Stimulated activated naive CD8-positive, alpha-beta T cell treated with anti-CD3 and anti-CD28 coated beads, Interleukin-15, amount 100 ng/mL, for 72 hours (primary cell): ENCODE measurements at places on chromosomes 5 and 9.
A peak's percentile ranks its signal among the peaks of the same experiment; 100 is the strongest.

DNA sequence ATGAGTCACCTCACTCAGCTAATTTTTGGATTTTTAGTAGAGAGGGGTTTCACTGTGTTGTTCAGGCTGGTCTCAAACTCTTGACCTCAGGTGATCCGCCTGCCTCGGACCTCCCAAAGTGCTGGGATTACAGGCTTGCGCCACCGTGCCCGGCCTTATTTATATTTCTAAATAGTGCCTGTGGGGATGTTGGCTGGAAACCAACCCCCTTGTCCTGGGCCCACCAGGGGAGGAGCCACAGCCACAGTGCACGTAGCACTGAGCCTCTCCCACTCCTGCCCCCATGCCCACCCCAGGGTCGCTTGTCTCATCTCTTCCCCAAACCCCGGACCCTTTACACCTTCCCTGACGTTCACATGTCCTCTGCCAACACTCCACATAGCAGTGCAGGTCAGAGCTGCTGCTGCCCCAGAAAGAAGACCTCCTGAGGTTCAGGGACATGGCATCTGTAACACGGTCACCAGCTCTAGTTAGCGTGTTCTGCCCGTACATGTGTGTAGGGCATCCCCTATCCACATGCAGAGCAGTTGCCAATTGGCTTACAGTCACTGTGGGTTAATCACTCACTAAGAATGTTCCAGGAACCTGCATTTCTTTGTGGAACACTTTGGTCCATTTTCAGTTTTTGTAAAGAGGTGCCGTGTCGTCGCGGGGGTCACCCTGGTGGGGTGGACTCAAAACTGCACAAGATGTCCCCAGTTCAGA is 10.2 kb upstream of the MRPS2 start:
- DNase-seq: no peak

GRCh38 chr9:6399071-6399470 is 13.9 kb upstream of the UHRF2 start:
- DNase-seq: no peak

- DNase-seq: no peak
These were observed 104.4 kb downstream of the DENND1A start for GRCh38 chr9:123825342-123826060.

- peak; percentile 72 for DNase-seq
These were observed at the start of gene MCIDAS for GRCh38 chr5:55226934-55227663. Gene MCIDAS (minus strand): TSS chr5:55227315. CDS start chr5:55227138, 177 bp downstream.

- DNase-seq: no peak
These were observed 11.4 kb downstream of the YTHDC2 start for GRCh38 chr5:113524927-113525326.

- DNase-seq: no peak
These were observed 205.6 kb upstream of the GDNF start for GRCh38 chr5:38045446-38045845.

DNA sequence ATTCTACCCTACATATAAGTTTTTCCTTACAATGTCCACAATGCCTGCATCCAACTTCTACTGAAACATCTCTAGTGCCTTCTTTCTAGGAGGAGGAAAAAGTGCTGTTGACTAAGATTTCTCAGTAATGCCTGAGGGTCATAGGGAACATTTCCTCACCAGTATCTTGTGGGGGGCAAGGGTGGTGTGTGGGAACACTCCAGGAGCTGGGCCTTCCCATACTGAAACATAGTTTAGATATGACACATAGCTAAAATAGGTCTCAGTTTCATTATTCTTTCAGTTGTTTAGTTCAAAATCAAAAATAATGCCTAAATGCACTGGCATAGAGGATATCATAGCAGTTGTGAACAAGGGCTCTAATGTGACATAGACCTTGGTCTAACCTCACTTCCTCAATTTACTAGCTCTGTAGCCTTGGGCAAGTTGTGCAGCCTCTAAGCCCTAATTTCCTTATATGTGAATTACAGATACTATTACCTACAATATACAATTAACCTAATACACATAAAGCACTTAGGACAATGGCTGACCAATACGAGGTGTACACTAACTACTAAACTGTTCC is 66.1 kb downstream of the HAPLN1 start:
- DNase-seq: no peak

- DNase-seq: no peak
These were observed 17.8 kb downstream of the GNG10 start for GRCh38 chr9:111679199-111679598.

DNA sequence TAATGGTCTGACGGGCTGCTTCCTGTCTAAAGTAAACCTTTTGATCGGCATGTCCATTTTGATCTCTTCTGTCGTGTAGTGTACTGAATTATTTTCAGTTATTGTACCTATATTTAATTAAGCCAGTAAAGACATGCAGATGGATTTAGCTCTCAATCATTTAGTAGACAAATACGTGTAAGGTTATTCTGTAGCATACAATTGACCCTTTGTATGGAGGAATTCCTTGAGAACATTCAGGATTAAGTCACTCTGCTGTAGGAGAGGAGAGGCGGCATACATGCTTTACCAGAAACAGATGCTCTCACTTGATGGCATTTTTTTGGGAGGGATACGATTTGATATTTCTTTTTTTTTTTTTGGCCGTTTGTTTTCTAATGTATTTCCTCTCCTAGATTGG is 141.0 kb downstream of the PBX3 start:
- no peak for DNase-seq

DNA sequence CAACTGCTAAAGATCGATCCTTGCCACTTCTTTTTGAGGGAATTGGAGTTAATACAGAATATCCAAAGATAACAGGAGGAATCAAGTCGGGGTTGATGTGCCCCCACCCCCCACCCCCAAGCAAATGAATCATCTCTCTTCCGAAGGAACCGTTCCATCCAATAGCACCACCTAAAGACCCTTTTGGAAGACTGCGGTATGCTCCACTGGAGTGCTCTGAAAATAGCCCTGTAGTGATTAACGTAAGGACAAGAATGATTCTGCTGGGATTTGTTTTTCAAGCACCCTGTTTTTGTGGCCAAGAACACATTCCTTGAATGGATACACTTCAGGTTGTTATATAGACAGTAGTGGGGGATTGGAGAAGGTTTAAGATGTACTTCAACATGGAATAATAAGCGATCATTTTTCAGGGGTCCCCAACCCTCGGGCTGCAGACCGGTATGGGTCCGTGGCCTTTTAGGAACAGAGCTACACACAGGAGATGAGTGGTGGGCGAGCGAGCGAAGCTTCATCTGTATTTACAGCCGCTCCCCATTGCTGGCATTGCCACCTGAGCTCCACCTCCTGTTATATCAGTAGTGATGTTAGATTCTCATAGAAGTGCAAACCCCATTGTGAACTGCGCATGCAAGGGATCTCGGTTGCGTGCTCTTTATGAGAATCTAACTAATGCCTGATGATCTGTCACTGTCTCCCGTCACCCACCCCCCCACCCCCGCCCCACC is 44.5 kb upstream of the TMEM252 start:
- no peak for DNase-seq

DNA sequence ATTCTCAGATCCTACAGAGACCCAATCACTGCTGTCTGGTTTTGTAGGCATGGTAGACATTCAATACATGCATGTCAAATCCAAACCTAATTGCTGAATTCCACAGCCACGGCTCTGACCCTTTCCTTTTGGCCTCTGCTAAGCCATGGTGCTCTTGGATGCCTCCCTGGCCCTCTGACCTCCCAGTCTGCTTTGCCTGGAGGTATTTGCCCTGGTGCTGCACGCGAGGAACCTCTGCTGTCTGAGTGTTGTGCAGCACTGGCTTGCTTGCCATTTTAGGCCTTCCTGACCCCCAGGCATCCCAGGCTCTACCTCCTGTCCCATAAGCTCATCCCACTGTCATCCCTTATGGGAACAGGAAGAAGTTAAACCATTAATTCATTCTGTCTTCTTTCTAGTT is 60.9 kb downstream of the DOCK2 start:
- DNase-seq: no peak

DNA sequence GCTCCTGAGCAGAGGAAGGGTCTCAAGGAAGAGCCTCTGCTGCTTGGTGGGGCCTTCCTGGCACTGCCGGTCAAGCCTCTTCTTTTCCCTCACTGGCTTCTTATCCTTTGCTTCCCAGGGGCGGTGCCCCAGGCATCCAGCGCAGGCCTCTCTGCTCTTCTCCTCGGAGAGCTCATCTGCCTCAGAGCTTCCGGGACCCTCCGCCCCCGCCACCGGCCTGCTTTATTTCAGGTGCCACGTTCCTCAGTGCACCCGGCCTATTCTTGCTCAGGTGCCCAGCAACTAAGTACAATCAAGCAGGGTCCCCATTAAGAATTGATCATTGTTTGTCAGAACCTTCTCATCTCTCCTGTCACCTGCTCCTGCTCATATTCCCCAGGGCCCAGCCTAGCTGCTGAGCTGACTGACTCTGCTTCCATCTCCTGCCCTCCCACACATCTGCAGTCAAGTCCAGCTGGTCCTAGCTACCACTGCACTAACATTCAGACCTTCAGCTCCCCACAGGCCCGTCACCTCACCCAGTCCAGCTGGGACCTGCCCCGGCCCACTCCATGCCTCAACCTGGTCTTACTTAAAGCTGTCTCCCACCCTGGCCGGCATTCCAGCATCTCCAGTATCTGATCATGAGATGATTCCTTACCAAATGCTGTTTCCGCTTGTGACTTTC is 114.3 kb upstream of the BOD1 start:
- no peak for DNase-seq
